ENCODE measurements at places on chromosomes 2 and 18.

GRCh38 chr2:74816540-74817303 is 17.2 kb upstream of the HK2 start:
- DNase-seq, result no peak

DNA sequence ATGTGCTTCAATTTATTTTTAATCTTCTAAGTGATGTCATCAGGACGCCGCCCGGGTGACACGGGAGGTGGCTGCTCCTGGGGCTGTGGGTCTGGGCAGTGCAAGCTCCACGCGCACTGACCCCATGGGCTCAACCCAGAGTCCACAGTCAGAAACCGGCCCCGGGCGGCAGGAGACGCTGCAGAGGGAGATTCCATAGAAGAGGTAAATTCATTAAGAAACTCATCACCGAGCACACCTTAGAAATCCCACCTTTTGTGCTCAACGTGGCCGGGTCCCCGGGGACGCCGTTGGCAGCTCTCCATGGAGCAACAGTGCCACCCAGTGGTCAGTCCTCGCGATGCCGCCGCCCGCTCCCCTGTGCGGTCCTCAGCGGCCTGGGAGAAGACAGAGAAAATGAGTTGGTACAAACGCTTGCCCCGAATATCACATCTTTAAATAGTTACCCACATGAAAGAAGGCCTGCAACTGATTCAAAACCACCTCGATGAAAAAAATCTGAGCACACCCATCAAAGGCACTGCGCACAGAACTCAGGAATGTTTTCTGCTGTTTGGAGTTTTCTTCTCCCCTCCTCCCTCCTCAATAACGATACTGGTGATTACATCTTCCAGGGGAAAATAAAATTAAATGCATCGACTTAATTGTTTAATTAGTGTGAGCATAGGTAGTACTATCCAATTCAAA is 92.6 kb downstream of the CMPK2 start:
- peak; percentile 63 for DNase-seq

- DNase-seq, result no peak
These were observed 32.7 kb downstream of the SIX3 start for GRCh38 chr2:44974064-44974715.

- DNase-seq, result no peak
These were observed 49.0 kb downstream of the UGP2 start for GRCh38 chr2:63890678-63891077.

- no peak for DNase-seq
These were observed 331.2 kb downstream of the CTNNA2 start for GRCh38 chr2:79844011-79844410.

GRCh38 chr18:26802330-26803200 is 62.9 kb downstream of the AQP4 start:
- DNase-seq, result no peak

GRCh38 chr2:193566276-193566675 is 1371.5 kb upstream of the TMEFF2 start:
- no peak for DNase-seq

DNA sequence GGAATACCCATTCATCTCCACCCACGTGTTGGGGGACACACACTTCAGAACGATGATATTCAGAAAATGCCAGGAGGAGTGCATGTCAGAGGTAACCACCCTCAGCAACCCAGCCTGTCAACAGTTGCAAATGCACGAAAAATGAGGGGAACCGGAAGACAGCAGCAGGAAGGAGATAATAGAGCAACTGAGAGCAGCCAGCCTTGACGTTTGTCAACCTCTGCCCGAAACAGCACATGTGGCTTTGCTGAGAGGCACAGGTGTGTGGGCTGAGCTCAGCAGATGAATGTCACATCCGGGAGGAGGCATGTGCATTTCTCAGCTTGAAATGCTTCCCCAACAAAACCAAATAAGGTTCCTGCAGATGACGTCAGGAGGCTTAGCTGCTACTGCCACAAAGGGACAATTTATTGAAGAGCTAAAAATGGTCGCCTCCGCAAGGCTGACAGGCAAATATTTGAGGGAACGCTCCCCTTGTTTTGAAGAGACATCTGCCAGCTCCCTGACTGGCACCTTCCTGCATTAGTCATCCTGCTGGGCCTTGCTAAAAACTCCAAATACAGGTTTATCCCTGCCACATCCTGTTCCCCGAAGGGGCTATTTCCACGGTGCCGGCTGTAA is 419.0 kb downstream of the NBAS start:
- DNase-seq, result no peak

DNA sequence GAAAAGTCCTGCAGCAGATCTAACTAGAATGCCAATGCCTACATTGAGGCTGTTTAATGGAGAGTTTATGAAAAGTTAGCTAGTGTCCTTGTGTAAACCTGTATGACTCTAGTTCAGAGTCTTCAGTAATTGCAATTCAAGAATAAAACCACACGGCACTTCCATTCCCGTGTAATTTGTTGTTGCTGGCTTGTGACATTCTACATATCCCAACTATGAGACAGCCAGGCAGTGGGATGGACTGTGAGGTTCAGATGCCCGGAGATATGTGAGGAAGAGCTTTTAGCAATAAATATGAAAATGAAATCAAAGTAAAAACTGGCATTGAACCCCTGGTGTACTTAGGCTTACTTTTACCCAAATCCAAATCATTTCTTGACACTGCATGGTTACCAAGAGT is 263.4 kb downstream of the NEDD4L start:
- no peak for DNase-seq

DNA sequence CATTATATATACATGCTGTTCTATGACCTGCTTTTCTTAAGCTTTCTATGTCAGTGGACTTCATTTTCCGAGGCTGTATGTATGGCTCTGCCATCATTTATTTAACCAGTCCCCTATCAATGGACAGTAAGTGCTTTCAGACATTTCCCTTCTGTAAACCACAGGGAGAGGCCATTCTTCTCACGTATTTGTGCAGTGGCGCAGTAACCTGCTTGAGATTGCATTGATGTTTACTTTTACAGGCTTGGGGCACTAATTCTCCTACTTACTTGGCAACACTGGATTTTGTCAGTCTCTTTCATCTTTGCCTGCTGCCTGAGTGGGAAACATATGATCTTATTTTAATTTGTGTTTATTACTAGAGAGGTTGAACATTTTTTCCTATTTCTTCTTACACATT is 52.1 kb downstream of the BOLA3 start:
- DNase-seq, result no peak

DNA sequence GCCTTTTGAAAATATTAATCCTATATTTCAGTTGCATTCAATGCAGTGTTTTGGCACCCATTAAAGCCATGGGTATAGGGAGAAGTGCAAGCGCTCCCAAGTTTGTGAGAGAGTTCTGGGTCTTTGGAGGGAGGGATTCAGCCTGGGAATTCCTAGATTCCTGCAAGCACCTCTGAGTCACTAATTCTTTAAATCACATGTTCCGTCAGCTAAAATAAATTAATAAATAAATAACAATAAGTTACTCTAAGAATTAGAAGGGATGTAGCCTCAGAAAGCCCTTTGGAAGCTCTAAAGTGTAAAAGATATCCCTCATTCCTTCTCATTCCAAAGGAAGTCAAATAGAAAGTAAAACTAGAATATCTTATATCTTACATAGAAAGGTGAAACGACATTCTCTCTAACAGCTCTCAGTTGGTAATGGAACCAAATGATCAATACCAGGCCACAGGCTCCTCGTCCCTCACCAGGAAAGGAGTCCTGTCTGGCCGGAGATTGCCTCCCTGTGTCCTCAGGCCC is 222.4 kb upstream of the RBBP8 start:
- no peak for DNase-seq

GRCh38 chr2:74092275-74092674 is 55.4 kb downstream of the BOLA3 start:
- no peak for DNase-seq

DNA sequence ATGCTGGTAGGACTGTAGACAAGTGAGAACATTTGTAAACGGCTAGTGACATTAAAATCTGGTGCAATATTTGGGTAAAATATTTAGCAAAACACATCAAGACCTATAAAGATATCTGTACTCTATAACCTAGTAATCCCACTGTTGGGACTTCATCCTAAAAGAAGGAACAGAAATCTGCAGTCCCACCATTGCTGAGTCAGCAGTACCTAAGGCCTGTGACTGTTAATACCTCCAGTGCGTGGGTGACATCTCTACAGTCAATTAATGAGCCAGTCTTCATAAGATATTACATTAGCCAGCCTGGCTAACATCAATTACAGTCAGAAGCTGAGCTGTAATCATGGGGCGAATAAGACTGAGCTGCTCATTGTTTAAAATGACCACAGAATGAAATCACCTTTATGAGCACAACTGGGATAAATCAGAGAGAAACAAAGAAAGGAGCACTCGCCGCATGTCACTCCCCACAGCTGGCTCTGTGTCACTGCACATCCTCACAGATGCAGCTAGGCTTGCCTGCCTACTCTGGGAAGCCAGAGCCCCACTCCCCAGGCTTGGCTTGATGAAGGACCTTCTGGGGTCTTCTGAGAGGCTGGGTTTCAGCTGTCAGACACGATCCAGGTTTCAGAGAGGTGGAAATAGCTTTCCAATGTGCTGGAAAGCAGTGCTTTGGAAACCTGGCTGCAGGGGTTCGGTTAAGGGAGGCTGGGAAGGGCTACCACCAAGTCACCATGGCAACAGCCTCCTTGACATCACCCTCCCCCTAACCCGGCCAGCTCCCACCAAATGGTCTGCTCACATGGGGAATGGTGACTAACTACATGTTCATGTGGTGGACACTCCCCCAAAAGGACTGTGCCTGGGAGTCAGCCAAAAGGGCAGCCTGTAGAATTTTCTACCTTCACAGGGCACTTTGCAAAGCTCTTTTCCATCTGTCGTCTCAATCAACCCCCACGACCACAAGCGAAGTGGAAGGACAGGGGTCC is 145.0 kb downstream of the ZBTB7C start:
- no peak for DNase-seq

DNA sequence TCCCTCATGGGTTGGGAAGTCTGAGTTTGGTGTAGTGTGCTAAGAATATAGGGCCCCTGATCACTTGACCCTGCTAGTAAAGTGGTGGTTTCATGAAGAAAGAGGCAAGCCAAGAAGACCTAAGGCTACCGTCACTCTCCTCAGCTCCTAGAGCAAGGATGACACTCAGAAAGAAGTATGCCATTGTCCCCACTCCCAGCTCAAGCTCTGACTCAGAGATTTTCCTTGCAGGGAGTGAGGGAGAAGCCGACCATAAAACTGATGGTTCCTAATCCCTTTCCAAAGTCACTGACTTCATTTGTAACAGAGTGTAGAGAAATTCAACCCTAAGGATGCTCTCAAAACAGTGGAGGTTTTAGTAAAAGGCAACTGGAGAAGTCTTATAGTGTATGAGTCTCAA is 80.9 kb downstream of the ICA1L start:
- DNase-seq, result no peak

GRCh38 chr2:129895526-129896082 is 83.9 kb upstream of the RAB6C start:
- DNase-seq, result no peak

- DNase-seq, result no peak
These were observed 76.7 kb upstream of the SLC8A1 start for GRCh38 chr2:40528564-40528963.

DNA sequence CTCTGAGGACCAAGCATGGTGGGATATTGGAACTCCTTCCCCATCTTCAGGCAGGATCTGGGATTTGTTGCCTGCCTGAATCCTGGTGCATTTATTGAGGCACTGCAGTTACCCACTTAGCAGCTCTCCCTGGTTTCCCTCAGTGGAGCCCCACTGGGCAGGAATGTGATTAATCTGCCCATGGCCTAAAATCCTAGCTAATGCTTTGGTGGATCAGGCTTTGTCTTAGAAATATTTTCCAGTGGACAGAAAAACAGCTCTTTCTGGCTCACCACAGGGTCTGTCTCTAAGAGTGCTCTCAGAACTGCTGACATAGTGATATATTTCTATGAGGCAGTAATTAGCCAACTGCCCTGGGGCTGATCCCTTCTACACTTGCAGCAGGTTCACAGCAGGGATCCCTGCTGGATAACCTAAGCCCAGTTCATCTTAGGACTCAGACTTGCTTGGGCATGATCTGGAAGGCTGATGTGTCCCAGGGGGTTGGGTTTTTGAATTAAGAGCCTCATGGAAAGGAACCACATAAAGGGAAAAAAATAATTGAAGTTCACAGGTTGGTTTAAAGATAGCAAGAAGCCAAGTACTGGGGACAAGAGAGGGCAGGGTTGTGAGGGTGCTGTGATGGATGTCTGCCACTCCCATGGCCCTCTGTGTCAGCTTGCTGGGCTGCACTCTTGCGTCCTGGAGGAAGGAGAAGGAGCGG is 44.3 kb upstream of the ZDBF2 start:
- DNase-seq, result no peak

- DNase-seq, result no peak
These were observed 59.9 kb downstream of the TNP1 start for GRCh38 chr2:216799873-216800431.

GRCh38 chr2:119257198-119257597 is 33.6 kb downstream of the STEAP3 start:
- DNase-seq, result no peak

DNA sequence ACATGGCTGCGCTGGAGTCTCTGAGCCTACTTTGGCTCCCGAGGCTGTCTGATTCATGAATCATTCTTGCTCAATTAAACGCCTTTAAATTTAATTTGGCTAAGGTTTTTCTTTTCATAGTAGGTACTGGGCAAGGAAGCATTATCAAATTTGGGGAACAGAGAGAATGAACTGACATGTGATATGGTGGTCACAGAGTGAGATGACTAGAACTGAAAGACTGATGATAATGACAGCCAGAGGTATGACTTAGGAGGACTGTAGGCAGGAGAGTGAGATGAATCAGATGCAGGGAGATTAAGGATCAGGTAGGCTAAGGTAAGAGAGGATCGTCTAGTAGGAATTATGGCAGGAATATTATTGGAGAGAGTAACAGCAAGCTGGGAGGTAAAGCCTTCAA is 40.9 kb upstream of the ST8SIA3 start:
- no peak for DNase-seq

- DNase-seq, result no peak
These were observed 375 bp downstream of the WNT10A start for GRCh38 chr2:218880859-218881594.

GRCh38 chr2:106552921-106553320 is 65.8 kb downstream of the CD8B2 start:
- no peak for DNase-seq

DNA sequence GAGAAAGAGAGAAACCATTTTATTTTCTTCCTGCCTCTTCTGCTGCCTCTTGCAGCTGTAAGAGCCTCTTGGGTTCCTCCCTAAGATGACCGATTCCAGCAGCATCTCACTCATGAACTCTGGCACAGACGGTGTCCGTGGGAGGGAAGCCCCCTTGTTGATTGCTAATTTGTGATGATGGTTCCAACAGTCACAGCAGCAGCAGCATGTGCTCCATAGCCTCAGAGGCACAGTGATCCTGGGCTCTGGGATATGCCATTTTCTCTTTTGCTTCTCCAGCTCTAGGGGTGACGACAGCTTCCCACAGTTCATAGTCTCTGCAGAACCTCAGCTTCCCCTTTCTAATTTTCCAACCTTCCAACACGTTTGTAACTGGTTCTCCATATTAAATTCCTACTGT is 324.2 kb upstream of the HS6ST1 start:
- DNase-seq, result no peak

GRCh38 chr18:12333506-12334290 is 25.7 kb downstream of the TUBB6 start:
- DNase-seq, result no peak

DNA sequence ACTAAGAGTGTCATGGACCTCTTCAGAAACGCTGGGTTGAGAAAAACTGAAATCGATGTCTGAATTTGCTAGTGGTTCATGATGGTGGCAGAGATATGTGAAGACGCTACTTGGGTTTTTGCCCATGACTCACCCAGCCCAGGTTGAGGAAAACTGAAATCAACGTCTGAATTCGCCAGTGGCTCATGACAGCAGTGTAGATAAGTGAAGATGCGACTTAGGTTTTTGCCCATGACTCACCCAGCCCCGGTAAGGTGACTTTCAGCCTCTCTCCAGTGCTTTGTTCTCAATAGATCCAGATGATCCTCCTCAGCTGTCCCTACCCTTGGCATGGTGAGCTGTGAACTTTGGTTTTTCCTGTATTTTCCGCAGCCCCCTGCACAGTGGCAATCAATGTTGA is 105.3 kb upstream of the SIX3 start:
- DNase-seq, result no peak

Measured in stimulated activated CD4-positive, alpha-beta T cell treated with anti-CD3 and anti-CD28 coated beads, Interleukin-1b, Interleukin-23, amount 100 ng/mL, for 1 hour (primary cell).